ENCODE measurements at places on chromosomes 7 and 10.

GRCh38 chr7:50426280-50427045 is 23.7 kb downstream of the FIGNL1 start:
- no peak for DNase-seq

GRCh38 chr7:48004032-48004431 is 24.6 kb upstream of the HUS1 start:
- no peak for DNase-seq

DNA sequence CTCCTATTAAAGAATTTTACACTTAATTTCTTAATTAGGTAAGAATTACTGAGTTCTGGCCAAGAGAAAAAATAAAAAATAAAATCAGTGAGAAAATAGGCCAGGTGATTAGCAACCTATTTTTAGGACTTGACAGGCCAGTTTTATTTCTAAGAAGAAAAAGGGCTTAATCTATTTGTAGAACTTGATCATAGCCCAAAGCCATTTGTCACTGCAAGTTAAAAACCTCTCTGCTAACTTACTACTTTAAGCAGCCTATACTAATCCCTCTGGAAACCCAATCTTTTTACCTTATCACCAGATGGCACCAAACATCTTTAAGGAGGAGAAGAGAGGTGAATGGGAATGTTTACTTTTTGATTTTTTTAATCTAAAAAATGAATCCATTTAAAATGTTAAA is 222.1 kb upstream of the RHOBTB1 start:
- no peak for DNase-seq

GRCh38 chr7:5997210-5997808 is 11.5 kb downstream of the PMS2 start:
- no peak for DNase-seq
